ENCODE measurements at places on chromosomes 3 and 15.

GRCh38 chr15:45242289-45242688 is 9.7 kb upstream of the SLC28A2 start:
- DNase-seq = no peak

- no peak for DNase-seq
Measured at GRCh38 chr15:66800584-66801235, 98.7 kb downstream of the SMAD6 start.

DNA sequence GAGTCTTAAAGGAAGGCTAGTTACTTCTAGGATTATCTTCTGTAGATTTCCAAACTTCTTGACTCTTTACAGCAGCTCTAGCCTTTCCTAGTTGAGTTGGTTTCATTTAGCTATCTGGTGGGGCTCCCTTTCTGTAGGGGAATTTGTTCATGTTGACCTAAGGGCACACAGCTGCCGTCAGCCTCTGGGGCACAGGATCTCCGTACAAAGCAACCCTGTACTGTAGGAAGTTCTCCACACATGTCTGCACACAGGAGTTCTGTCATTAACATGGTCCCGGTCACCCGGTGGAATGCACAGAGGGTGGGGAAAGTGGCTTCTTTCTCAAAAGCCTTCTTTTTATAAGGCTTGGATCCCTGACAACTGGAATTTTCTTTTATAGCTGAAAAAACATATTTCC is 88.7 kb upstream of the TNIK start:
- DNase-seq = no peak

DNA sequence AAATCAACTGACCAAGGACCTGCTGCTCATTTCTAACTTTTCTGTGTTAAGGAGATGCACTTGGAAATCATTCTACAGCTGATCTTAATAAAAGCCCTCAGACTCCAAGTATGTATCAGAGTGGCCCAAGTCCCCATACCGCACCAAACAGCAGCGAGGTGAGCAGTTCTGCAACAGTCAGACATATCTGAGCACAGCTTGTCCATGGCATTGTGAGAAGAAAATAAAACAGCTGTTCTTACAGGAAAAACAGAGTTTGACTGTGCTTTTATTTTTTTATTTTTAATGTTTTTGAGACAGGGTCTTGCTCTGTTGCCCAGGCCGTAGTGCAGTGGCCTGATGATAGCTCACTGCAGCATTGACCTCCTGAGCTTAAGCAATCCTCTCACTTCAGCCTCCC is 131.8 kb downstream of the ADAMTS9 start:
- DNase-seq = no peak

DNA sequence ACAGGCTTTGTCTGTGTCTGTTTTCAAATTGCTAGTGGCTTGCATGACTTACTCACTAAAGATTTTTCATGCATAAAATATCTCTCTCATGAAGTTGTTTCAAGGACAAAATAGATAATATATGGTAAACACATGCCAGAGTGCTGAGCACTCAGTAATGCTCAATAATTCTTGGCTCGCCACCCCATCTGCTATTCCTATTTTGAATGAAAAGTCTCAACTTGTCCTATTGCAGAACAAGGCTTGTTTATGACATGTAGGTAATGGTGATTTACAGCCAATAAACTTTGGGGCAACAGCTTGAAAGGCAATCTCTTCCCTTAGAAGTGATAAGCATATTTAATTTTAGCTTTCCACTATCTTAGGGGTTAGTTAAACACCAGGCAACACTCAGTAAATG is 789.0 kb upstream of the ROBO1 start:
- peak; percentile 5 for DNase-seq

GRCh38 chr3:14335774-14336748 is 66.3 kb upstream of the SLC6A6 start:
- peak; percentile 49 for DNase-seq

- DNase-seq = no peak
Measured at GRCh38 chr15:68407886-68408881, 23.8 kb downstream of the ITGA11 start.

- DNase-seq = no peak
Measured at GRCh38 chr15:71338265-71338664, 223.0 kb downstream of the THSD4 start.

DNA sequence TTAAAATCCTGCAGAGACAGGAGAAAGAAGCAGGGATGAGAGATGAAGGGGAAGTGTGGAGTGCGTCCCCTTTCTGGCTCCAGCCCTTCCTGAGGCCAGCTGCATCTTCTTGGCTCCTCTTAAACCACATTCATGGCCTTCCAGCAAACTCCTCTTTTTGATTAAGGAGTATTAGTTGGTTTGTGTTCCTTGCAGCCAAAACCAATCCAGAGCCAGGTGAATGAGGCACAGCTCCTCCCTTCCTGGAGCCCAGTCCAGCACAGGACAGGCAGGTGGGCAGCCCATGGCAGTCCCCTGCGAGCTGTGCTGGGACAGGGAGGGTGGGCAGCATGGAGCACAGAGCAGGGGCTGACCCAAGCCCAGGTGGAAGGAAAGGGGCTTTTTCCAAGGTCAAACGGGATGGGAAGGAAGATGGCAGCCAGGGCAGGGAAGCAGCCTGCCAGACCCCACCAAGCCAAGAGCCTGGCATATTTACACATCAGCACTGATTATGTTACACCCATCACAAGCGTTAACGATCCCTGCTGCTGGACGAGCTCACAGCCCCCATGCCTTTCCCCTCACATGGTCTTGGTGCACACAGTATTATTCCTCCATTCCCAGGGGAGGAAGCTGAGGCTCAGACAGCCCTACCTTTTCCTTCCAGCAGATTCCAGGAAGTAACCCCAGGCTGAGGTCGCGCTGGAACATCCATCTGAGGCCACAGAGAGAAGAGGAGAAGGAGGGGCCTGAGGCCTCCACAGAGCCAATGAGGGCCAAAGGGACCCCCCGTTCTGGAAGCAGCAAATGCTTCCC is 175.6 kb downstream of the SMAD6 start:
- no peak for DNase-seq

- DNase-seq = no peak
Measured at GRCh38 chr3:139769796-139770195, 92.0 kb upstream of the NMNAT3 start.

DNA sequence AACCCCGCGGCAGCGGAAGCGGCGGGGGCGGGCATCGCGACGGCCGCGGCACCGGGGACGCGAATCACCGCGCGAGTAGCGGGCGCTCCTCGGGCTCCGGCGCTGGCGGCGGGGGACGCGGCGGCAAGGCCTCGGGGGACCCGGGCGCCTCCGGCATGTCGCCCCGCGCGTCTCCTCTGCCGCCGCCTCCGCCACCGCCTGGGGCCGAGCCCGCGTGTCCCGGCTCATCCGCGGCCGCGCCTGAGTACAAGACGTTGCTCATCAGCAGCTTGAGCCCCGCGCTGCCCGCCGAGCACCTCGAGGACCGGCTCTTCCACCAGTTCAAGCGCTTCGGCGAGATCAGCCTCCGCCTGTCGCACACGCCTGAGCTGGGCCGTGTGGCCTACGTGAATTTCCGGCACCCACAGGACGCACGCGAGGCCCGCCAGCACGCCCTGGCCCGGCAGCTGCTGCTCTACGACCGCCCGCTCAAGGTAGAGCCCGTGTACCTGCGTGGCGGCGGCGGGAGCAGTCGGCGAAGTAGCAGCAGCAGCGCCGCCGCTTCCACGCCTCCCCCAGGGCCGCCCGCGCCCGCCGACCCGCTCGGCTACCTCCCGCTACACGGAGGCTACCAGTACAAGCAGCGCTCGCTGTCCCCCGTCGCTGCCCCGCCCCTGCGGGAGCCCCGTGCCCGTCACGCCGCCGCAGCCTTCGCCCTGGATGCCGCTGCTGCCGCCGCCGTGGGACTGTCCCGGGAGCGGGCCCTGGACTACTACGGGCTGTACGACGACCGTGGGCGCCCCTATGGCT is 675 bp downstream of the RBM15B start:
- peak; percentile 42 for DNase-seq

DNA sequence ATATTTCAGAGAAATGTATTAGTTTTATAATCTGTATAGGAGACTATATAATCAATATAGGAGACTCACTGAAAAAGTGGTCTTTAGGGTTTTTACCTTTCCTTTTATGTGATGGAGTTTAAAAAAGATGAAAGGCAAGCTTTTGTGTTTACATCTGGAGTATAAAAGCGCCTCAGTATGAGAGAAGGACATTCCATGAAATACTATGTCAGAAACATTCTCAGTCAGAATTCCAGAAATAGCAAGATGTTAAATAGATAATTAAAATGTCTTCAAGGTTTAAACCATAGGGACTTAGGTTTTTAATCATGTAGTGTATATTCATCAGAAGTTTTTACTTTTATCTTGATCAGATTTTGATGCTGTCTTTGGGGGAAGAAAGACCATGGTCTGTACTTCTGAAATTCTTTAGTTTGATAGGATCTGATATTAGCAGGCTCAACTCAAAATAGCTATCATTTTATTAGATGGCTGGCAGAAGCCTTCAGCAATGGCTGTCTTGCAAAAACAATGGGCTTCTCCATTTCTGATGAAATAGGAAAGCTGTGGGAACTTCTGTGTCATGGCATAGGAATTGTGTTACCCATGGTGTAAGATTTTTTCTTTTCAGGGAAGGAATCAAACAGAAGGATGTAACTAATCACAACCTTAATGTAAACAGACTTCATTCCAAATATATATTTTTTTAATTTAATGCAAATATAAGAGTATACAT is 209.6 kb upstream of the PLSCR5 start:
- no peak for DNase-seq

GRCh38 chr3:119557877-119558269 is 1.5 kb downstream of the CD80 start:
- no peak for DNase-seq

DNA sequence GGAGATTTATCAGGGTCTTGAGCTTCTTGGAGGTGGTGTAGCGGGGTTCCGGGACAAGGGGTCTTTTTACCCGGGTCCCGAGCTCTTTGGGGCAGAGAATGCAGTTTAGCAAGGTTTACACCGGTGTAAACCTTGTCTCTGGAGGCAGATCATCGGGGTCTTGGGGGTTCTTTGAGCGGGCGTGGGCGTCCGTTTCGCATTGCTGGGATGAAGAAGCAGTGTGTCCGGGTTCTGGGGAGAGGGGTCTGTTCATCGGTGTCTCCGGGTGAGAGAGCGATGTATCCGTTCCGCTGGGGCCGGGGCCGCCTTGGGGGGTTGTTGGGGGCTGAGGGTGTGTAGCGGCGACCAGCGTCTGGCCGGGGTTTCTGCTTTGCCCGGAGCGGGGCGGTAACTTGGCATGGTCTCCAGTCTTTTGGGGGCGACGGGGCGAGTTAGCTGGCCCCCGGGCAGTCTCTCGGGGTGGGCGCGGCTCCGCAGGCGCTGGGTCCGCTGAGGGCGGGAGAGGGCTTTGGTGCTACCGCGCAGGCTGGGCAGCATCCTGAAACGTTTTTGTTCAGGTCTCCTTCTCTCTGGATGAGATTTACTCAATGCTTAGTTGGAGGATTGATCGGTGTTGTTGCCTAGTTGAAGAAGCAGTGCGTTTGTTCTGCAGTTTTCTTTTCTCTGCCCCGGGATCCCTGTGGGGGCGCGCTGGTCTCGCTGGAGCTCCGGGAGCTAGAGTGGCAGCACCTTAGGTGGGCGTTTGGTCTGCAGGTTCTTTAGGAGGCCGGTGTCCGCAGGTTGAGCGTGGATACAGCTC is 843 bp downstream of the GLCE start:
- peak; percentile 77 for DNase-seq

DNA sequence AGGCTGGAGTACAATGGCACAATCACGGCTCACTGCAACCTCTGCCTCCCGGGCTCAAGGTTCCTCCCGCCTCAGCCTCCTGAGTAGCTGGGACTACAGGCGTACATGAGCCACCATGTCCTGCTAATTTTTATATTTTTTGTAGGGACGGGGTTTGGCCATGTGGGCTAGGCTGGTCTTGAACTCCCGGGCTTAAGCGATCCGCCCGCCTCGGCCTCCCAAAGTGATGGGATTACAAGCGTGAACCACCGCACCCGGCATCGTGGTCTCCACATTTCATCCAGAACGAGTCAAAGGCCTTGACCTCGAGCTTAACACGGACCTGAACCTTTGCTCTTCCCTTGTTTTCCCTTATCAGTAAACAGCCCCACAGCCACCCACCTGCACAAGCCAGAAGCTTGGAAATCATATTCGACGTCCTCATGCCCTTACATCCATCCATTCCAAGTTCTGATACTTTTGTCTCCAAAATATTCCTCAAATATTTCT is 1.4 kb upstream of the PTPN23 start:
- DNase-seq = peak; percentile 35

GRCh38 chr3:150546226-150547044 is at the start of the genes EIF2A and SERP1:
EIF2A (plus strand) TSS chr3:150546787; CDS start chr3:150546803, 16 bp downstream.
SERP1 (minus strand) TSS chr3:150546496; CDS start chr3:150546135, 361 bp downstream.
- DNase-seq = peak; percentile 99

GRCh38 chr3:28244491-28244890 is 3.1 kb downstream of the CMC1 start:
- no peak for DNase-seq

GRCh38 chr3:196016485-196016884 is 65.4 kb downstream of the TFRC start:
- no peak for DNase-seq

DNA sequence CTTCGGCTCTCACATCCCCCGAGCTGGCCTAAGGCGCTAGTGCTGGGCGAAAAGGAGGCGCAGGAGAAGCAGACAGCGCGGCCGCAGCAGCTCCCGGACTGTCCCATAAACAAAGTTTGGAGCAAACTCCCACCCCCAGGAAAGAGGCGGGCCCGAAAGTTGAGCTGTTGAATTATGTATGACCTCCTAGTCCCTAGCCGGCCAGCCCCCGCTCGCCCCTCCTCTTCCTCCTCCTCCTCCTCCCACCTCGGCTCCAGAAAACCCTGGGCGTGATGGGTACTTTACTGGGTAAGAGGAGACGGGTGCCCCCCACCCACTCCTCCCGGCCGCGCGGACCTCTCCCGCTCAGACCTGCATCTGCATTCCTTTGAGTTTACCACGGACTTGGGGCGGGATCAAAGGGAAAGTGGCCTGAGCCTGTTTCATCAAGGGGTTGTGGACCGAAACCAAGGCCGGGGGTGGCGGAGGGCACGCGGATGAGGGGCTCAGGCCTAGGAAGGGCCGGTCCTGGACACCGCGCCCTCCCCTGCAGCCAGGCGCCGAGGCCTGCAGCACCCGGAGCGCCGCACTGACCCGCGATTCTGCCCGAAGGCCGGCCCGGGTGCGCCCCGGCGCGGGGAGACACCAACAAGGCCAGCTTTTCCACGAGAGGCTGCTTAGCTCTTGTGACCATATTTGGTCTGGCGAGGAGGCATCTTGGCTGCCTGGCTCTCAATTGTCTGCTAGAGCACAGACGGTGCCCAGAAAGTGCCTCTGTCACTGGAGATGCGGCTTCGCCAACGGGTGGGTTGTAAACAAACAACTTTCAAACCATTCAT is at the start of gene WWTR1:
TSS of gene WWTR1 (minus strand) at position 100 of the 818 bp plus-strand sequence. CDS start 719 bp downstream, outside the sequence.
- peak; percentile 49 for DNase-seq

- DNase-seq = no peak
Measured at GRCh38 chr3:58071480-58071971, 63.3 kb downstream of the FLNB start.

GRCh38 chr15:57411945-57412768 is 35.9 kb downstream of the CGNL1 start:
- DNase-seq = no peak
